ENCODE measurements at places on chromosomes 11 and 22.

GRCh38 chr11:8268530-8269400, 5.1 kb upstream of the LMO1 start:
- DNase-seq: no peak

- DNase-seq: peak; percentile 70
These were observed 569.9 kb upstream of the CADM1 start for GRCh38 chr11:116073854-116074837.

DNA sequence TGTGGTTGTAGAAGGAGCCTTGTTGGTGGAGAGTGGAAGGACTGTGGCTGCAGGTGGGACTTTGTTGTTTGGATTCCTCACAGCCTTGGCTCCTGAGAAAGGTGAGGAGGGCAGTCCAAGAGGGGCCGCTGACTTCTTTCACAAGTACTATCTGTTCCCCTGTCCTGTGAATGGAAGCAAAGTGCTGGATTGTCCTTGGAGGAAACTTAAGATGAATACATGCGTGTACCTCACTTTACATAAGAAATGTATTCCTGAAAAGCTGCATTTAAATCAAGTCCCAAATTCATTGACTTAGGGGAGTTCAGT, 2.4 kb downstream of the FUT4 start:
- no peak for DNase-seq

- peak; percentile 28 for DNase-seq
These were observed 48.2 kb downstream of the NECTIN1 start for GRCh38 chr11:119680541-119681360.

- no peak for DNase-seq
These were observed 59.4 kb downstream of the DDI1 start for GRCh38 chr11:104095791-104096190.

DNA sequence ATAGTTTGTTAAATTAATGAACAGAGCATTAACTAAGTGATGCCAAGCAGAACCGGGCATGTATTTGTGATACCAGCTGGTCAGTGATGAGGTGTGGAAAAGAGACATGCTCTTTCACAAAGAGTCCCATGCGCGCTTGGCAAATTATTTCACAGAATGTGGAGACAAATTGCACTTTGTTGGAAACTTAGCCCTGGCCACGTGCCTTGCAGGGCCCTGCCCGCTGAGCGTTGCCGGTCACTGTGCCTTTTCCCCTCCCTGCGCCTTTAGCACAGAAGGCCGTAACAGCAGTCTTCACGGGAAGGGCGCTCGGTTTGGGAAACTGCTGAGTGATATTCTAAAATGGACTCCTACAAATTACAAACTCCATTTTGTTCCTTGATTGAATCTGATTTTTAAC, 235.9 kb downstream of the TBC1D22A start:
- DNase-seq: no peak

DNA sequence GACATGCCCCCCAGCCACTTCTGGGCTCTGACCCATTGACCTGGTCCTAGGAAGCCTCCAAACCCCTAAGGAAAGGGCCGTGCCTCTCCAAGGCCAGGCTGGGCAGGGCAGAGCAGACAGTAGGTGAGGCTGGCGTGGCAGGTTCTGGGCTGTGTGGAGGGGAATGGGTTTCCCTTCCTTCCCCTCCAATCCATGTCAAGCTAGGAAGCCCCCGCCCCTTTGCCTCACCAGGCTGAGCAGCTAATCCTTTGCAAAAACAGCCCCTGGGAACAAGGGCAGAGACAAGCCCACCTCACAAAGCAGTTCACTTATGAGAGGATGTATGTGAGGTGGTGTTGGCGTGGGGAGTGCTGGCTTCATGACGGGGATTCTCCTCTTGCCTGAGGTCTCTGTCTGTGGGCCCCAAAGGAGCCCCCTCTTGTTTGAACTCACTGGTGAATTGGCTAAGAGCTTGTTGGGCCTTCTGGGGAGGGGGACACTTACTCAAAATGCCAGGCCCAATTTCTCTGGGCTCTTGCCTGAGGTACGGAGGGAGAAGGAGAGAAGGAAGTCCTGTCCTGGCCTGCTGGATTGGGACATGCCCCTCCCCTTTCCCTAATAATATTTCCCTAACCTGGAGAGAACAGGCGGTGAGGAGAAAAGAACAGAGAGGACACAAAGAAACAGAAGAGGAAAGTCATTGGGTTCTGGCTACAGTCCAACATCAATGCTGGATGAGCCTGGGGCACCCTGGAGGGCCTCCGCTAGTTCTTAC, 1.6 kb upstream of the TRIM29 start:
- no peak for DNase-seq

- no peak for DNase-seq
These were observed 10.9 kb upstream of the CABP2 start for GRCh38 chr11:67534070-67534679.

GRCh38 chr11:122159861-122160260, 43.8 kb upstream of the BLID start:
- DNase-seq: no peak

DNA sequence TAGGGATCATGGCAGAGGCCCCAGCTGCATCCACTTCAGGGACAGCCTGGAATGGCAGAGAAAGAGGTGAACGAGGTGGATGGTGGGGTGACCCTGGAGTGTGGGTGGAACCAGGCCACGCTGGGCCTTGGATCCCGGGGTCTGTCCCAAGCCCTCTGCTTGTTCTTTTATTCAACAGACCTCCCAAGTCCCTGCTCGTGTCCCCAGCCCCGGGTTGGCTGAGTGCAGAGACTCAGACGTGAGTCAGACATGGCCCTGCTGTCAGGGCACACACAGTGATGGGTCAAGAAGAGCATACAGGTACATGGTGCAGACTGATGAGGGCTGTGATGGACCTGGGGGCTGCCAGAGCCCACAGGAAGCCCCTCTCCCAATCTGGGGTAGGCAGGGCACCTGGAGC, 6.6 kb downstream of the ARHGAP8 start:
- DNase-seq: no peak

GRCh38 chr22:46857885-46858143, 95.4 kb downstream of the TBC1D22A start:
- DNase-seq: no peak

DNA sequence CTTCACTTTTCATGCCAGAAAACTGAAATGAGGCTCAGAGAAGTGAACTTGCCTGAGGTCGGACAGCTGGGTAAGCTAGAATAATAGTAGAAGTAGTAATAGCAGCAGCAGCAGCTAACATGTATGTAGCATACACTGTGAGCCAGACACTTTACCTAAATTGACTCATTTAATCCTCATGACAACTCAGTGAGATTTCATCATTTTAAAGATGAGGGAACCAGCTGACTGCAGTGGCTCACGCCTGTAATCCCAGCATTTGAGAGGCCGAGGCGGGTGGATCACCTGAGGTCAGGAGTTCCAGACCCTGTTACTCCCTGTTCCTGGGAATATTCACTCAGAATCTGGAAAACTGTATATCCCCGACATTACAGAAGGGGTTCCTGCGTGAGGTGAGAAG, 154.5 kb downstream of the DBX1 start:
- DNase-seq: no peak

DNA sequence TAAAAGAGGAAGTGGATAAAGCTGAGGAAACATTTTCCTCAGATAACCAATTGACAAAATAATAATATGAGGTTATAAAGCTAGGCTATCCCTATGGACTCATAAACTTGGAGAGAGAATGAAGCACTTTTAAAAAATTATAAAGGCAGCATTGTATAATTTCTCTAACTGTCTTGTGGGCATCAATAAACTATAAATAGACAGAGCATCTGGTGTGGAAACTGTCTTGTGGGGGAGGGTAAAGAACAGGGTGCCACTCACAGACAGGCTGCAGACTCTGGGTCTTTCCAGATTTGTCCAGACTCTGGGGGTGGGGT, 333.5 kb downstream of the BUD13 start:
- no peak for DNase-seq

DNA sequence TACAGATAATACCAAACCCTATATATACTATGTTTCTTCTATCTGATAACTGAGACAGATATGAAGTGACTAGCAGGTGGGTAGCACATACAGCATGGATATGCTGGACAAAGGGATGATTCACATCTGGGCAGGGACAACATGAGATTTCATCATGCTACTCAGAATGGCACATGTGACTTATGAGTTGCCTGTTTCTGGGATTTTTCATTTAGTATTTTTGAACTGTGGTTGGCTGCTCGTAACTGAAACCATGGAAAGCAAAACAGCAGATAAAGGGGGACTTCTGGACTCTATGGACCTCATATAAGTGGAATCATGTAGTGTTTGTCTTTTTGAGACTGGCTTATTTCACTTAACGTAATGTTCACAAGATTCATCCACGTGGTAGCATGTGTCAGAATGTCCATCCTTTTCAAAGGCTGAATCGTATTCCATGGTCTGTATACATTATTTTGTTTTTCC, 883.0 kb downstream of the TBC1D22A start:
- no peak for DNase-seq

GRCh38 chr11:101931692-101932091, 15.4 kb upstream of the ANGPTL5 start:
- DNase-seq: no peak

DNA sequence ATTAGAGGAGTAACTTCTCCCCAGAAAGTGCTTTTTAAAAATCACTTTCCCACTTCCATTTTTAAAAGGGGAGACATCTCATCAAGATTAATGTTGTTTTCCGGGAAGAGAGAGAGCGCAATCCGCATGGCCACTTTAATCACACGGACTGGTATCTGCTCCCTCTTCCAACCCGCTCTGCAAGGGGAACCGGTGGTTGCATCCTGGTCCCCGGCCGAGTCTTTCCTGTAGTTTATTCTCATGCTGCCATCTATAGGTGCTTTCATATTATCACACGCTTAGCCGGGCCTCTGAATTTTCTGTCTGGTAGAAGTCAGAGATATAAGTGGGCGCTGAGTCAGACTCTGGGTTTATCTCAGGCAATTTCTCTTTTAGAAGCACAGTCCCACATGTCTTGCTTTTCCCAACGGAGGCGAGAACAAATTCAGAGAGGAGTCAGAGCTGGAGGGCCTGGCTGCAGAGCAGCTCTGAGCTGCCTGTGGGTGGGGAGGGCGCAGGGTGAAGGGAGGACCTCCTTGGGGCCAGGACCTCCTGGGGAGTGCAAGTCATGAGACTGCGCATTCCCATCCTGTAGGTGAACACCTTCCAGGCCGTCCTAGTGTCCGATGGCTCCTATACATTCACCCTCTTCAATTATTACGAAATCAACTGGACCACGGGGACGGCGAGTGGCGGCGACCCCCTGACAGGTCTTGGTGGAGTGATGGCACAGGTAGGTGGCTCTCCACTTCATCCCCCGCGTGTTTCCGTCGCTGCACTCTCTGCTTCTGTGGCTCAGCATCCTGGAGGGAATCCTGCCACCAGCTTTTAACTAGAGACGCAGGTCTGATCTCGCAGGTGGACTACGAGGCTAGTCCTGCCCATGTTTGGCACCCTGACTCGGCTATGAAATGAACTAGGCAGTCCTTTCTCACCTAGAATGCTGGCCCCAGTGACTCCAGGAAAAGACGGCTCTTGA, 11.7 kb downstream of the TECTA start:
- peak; percentile 77 for DNase-seq

GRCh38 chr11:704228-704674, 1.8 kb upstream of the EPS8L2 start:
- DNase-seq: no peak

- DNase-seq: peak; percentile 98
These were observed 203.7 kb downstream of the ARHGAP42 start for GRCh38 chr11:100890789-100891188.

- DNase-seq: no peak
These were observed 9.5 kb downstream of the MACROD1 start for GRCh38 chr11:64156235-64157011.
